CD8-positive, alpha-beta T cell (primary cell): ENCODE measurements at places on chromosomes 3 and 15. TPM values are rescaled to one million over a fixed set of nuclear protein-coding genes. Genes with fewer than 3 reads are reported as not detected.

DNA sequence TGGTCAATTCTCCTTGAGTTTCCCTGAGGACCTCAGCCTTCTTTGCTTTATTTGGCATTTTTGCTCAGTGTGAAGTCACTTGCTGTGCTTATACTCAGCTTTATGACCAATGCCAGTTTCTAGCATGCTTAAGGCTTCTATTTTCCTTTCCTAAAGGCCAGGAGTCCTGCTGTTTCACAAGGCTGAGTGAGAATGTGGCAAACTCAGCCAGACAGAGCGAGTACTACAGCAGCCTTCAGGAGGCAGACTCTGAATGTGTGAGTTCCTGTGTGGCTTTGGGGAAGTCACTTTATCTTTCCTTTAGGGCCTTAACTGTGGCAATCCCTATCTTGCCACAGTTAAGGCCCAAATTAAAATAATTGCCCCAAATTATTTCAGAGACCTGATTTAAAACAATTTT is 213.2 kb upstream of the MRPL3 start:
- no peak for DNase-seq

- no peak for DNase-seq
Observed at GRCh38 chr3:98903099-98903498, 1.6 kb upstream of the DCBLD2 start.

DNA sequence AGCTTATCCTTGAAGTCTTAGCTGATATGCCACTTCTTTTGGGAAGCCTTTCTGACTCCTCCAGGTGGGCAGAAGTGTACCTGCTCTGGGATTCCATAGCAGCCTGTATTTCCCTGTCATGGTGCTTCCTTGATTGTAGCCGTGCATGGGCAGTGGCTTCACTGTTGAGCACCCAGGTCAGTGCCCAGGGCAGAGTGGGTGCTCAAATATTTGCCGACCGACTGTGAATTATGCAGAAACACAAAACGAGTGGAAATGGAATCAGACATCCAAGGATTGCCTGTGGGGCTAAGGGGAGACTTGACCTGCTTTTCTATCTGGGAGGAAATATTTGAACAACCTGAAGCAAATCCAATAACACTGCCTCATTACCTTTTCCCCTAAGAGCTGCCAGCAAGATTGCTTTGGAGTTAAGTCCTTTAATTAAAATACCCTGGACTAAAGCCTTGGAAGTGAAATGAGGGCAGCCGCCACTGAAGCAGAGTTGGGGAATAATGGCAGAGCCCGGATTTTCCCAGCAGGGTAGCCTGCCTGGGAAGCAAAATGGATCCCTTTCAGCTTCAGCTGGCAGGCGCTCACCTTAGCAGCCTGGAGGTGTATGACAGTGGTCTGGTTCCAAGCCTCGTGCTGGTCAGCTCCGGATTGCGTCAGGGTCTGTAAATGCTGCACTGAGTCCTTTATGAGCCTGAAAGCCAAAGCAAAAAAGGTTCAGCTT is 14.9 kb downstream of the ACOX2 start:
- no peak for DNase-seq

GRCh38 chr15:45827275-45827674 is 192.4 kb downstream of the SQOR start:
- DNase-seq, result no peak

The TMC3 gene
- not detected for total RNA-seq

The PTH1R gene
- total RNA-seq, result not detected

GRCh38 chr3:32002561-32003368 is 21.2 kb downstream of the ZNF860 start:
- no peak for DNase-seq

The EPHB1 gene
- not detected for total RNA-seq

DNA sequence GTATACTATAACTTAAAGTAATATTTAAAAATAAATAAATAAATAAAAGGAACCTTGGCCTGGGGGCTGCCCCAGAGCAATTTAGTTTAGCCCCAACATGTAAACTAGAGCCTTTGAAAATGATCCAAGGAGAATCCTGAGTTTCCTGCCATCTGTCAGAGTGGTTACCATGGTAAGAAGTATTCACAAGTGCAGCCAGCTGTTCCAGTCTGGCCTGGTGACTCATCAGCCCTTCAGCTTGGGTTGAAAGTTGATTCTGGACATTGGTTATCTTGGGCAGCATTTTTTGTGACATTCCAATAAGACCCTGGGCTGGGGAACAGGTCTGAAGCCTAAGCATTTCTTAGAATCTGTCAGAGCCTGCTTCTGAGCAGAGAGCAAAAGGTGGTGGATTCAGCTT is 72.7 kb upstream of the LRTM1 start:
- no peak for DNase-seq

The ERC2 gene
- not detected for total RNA-seq

The OSTN gene
- total RNA-seq, result not detected

The KNG1 gene
- total RNA-seq, result not detected

- no peak for DNase-seq
Observed at GRCh38 chr3:161358488-161358887, 12.8 kb downstream of the SPTSSB start.

The STAB1 gene
- 0.46 TPM for total RNA-seq

The DZIP1L gene
- total RNA-seq, result not detected

The IL12A gene
- total RNA-seq, result 2.3 TPM

The TRAT1 gene
- total RNA-seq, result 42.5 TPM

DNA sequence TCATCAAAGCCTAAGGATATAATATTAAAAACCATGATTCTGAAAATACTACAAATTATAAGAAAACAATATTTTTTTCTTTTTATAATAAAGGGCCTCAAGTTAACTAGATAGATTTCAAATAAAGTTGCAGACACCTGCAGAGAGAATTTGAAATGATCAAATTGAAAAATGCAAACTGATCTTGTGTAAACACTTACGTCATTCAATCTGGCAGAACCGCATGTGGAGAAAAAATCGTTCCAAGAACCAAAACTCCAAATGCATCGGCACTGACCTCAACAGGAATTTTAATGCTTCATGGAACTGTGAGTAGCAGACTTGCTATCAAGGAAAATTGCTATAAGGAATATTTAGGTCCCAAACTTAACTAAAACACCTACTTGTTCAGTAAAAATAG is 17.2 kb downstream of the CPA3 start:
- DNase-seq, result no peak
